ENCODE measurements at places on chromosomes 11 and 22.

DNA sequence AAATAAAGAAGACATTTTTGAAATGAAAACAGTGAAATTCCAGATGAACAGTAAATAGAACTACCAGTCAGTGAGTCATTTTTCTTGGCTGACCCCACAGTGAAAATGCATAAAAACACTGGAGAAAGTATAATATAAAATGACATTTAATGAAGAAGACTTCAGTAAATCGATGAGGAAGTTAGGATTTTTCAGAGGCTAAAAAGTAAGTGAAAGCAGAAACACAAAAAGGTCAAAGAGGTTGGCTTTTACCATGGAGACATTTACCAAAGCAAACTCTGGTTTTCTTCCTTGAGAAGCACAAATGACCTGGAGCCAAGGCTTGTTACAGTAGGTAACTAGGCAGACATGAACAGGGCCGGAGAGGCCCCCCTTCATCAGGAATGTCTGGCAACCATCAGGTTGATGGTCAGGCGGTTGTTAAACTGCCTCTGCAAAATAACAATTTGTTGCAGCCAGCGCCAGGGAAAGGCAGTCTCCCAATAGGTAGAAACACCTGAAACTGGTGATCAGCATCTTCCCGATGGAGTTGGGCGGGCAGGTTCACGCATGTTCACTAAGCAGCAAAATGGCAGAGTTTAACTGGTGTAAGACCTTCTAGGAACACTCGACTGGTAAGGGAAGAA is 16.7 kb upstream of the TMEM123 start:
- no peak for DNase-seq

DNA sequence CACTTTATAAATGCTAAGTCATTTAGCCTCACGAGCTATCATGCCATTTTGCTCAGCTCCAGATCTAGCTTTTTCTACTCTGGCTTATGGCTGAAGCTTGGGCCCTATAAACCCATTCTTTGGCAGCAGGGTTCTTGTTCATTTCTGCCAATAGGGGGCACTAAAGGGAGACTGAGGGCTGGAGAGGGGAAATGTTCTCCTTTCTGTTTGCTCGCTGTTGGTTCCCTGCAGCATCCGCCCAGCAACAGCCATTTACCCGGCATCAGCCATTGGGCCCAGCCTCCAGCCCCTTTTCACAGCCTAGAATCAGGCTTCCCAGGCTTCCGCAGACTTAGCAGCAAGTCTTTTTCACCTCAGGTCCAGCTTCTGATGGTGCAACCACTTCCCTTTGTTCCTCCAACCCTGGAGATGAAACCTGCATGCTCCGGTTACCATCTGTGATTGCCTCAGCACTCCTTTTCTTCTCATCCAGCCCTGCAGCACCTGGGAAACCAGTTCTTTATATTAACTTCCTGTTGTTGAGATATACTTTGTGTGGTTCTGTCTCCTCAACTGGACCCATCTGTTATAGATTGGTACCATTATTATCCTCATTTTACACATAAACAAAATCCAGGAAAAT is 4.2 kb upstream of the ME3 start:
- DNase-seq: no peak

DNA sequence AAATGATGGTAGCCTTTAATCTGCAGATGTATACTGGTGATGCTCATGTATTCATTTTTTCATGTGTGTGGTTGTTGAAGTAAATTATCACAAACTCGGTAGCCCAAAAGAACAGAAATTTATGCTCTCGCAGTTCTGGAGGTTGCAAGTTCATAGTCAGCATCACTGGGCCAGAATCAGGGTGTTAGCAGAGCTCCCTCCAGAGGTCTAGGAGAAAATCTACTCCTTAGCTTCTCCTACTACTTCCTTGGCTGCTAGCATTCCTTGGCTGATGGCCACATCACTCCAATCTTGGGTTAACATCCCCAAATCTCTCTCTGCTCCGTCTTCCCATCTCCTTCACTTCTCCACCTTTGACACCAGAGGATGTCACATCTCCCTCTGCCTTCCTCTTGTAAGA is 45.3 kb upstream of the GALNT18 start:
- no peak for DNase-seq

DNA sequence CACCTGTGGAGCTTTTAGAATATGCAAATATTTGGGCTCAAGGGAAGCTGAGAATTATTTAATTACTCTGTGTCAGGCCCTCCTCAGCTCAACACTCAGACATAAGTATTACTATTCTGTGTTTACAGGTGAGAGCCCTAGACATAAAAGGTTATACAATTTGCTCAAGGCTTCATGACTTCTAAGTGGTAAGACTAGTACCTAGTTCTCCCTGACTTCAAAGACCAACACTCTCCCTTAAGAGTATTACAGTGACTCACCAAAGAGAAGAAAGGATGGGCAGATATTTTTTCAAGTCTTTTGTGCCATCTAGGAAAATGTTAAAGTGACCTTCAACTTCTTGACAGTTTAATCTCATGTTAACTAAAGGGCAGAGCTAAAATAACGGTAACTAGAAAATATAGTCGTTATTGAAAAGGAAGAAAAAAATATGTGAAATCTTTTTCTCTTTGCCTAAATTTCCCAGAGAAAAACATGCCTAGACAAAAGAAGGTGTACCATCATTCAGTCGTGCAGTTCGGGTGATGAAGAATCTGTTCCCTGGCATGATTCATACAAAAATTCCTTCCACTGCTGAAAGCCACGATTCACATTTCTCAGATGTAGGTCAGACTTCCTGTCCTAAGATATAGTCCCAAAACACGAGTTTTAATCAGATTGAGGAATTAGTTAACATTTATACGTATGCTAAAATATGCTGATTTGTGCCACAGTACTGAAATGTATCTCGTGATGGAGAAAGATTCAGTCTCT is 849.1 kb upstream of the API5 start:
- no peak for DNase-seq

- no peak for DNase-seq
Observed at GRCh38 chr22:42586381-42586780, 28.3 kb downstream of the POLDIP3 start.

Data from AG09319 (cell line).